ENCODE measurements at places on chromosomes 11 and 22.

GRCh38 chr11:36077886-36078685 lies 134.2 kb downstream of the LDLRAD3 start:
- DNase-seq = no peak

DNA sequence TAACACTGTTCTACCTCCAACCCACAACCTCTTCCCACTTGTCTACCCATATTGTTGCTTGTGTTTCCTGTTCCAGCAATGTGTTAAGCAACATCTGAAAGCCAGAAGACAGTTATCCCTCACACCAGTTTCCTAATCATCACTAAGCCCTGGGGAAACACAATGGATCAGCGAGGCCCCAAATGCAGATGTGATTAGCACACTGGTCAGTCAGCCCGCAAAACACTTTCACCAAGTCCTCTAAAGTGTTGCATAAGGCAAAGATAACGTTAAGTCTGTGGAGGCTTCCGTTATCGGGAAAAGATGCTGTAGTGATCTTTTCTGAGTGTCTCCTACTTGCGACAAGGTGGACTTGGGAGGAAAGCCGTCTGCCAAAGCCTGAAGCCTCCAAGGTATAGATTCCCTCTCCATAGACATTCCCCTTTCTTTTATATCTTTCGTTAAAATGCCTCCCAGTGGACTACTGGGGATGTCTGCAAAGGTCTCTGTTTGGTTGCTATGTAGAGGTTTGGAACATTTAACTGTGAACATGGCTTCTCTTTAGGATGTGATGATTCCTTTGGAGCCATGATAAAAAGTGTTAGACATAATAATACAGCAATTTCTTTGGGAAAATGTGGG lies at the start of gene MS4A3:
Gene MS4A3, plus strand, starts transcription at position 317 of the 621 bp plus-strand sequence. CDS start 4,496 bp downstream, outside the sequence.
- DNase-seq = no peak

DNA sequence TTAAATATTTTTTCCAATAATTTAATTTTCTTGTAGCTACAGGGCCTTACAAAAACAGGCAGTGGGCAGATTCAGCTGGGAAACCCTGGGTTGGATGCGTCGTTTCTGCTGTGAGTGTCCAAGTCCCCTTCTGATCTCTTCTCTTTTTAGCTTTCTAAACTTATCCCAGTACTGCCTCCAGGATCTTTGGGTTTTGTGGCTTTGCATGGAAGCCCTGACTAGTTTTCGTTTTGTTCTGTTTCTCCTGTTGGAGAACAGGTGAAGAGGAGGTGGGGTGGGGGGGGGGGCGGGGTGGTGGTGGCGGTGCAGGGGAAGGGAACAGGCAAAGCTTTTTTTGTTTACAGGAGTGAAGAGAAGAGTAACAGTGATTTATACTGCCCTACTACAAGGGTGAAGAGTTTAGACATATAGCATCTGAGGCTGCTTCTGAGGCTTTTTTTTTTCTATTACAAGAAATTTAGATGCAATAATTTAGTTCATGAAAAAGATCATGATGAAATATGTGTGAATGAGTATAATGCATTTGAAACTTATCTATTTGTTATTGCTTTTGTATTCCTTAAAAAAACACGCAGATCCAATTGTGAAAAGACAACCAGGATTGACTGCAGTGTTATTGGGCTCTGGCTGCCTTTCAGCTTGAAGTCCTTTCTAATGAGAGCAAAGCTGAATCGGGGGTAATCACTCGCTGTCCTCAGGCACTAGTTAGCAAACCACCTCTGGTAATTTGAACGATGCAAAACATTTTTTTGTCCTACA lies 142.9 kb downstream of the NCAM1 start:
- DNase-seq = no peak

- no peak for DNase-seq
Measured at GRCh38 chr11:118334745-118335144, 7.8 kb downstream of the CD3D start.

All from cerebellar nuclear complex (tissue), 1 donor.